ENCODE measurements at places on chromosomes 1 and 21.

DNA sequence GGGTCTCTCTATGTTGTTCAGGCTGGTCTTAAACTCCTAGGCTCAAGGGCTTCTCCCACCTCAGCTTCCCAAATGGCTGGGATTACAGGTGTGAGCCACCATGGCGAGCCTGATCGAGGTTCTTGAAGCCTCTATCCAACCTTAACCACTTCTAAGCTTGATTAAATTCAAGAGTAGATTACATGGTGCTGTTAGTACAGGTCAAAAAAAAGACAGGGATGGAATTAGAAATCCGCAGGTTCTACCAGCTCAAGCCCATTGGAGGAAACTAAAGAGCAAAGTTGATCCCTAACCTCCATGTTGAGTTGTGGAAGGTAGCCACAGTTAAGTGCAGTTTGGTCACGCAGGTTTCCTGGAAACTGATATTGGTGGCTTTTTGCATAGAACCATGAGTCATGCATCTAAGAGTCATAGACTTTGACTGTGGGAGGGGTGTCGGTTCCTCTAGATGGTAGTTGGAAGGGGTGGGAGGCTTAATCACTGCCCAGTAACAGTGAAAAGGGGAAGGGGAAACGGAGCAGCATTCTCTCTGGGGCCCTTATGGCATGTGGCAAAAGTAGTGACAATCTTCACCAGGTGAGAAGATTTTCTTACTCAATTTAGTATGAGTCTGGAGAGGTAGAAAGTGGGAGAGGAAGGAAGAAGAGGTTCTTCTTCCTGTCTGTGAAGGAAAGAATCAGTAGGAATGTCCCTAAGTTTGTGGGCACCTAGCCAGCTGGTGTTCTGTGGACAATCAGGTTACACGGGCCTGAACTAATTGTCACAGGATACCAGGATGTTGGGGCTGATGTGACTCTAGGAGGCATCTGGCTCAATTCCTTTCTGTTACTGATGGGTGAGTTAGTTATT lies 7.0 kb downstream of the CD53 start:
- DNase-seq: no peak

DNA sequence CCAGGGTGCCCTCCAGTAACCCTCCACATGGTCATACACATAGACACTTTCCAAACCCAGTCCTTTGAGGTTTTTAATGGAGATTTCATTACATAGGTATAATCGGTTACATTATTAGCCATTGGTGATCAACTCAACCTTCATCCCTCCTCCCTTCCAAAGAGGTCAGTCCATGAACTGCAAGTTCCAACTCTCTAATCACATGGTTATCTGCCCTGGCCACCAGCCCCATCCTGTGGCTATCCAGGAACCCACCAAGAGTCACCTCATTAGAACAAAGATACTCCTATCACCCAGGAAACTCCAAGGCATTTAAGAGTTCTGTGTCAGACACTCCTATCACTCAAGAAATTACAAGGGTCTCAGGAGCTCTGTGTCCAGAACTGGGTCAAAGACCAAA lies 12.2 kb downstream of the ATP1A4 start:
- no peak for DNase-seq

- no peak for DNase-seq
Observed at GRCh38 chr1:39091845-39092645, 65.9 kb downstream of the NDUFS5 start.

GRCh38 chr1:176775996-176776395 lies 313.0 kb downstream of the PAPPA2 start:
- no peak for DNase-seq

DNA sequence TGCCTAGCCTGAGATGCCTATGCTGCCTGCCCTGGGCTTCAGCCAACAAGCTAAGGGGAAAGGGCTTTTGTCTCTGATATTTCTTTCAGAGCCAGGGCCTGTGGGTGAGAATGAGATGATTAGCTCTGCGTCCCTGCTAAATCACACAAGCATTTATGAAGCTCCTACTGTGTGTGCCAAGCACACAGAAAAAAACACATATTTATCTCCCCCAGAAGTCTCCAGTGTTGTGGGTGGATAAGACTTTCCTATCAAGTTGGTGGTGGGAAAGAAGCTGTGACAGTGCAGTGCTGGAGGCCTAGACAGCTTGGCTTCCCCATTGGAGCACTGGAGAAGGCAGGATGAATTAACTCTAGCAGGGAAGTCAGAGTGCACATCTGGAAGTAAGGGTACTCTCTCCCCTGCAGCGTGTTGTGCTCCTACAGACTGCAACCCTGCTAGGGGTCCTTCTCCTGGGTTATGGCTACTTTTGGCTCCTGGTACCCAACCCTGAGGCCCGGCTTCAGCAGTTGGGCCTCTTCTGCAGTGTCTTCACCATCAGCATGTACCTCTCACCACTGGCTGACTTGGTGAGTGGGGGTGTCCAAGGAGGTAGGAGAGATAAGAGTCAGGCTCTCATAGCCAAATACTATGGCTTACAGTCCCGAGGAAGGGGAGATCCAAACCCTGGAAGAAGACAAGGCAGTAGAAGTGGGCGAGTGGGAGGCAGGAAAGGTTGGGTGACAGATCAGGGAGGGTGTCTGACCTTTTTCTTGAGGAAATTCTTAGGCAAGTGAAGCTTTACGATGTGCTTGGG lies 1.7 kb downstream of the SLC50A1 start:
- no peak for DNase-seq

GRCh38 chr1:11938722-11939526 lies 4.4 kb downstream of the PLOD1 start:
- DNase-seq: no peak

DNA sequence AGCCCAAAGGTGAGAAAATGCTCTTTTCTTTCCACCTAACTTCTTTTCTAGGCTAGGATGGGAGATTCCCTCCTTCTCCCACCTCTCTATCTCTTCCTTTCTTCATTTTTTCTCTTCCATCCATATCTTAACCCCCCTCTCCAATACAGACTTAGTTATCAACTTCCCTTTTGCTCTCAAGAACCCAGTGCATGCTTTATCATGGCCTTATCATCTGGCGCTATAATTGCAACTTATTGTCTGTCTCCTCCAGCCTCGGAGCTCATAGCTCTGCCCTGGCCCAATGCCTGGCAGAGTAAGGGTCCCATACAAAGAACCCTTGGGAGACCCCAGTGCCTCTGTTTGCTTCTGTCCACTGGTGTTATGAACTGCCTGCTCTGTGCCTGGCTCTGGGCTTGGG lies 71.0 kb upstream of the NFASC start:
- DNase-seq: no peak

DNA sequence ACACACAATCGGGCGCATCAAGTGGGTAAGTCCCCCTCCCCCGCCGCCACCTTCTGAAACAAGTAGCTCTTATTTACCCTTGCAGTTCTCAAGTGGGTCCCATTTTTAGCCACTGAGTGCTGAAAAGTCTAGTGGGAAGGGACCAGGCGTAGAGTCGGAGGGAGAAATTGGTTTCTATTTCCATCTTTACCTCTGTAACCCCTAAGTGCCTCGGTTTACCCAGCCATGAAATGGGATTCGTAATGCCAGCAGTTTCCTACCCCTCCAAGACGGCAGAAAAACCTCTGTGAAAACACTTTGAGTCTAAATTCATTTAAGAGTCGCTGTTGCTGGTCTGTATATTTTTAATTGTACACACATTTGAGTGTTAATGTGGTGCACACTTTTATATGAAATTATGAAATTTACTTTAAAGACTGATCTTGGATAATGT lies 928 bp downstream of the TLCD4 start:
- no peak for DNase-seq

GRCh38 chr1:67285780-67286488 lies 21.7 kb upstream of the IL12RB2 start:
- no peak for DNase-seq

DNA sequence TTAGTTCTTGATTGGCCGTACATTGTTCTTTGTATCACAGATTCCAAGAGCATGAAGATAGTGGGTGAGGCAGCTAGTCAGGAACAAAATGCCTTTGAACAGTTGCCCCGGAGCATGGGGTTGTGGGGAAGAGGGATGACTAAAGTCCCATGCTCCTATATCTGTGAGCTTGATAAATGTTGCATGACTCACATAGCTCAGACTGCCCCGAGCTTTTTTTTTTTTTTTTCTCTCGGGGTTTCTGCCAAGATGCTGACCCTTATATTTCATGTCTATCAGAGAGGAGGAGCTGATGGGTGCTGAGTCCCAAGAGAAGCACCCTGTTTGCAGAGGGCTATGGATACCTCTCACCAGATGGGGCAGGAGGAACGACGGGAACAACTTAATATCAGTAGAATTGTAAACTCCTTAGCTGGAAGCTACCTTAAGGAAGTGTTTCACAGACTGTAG lies 40.6 kb downstream of the SRRM1 start:
- no peak for DNase-seq

- DNase-seq: no peak
Observed at GRCh38 chr1:229869240-229869639, 197.8 kb upstream of the GALNT2 start.

- no peak for DNase-seq
Observed at GRCh38 chr1:22524481-22524880, 38.8 kb upstream of the EPHA8 start.

- DNase-seq: no peak
Observed at GRCh38 chr1:187408212-187409004, 579.7 kb downstream of the PLA2G4A start.

DNA sequence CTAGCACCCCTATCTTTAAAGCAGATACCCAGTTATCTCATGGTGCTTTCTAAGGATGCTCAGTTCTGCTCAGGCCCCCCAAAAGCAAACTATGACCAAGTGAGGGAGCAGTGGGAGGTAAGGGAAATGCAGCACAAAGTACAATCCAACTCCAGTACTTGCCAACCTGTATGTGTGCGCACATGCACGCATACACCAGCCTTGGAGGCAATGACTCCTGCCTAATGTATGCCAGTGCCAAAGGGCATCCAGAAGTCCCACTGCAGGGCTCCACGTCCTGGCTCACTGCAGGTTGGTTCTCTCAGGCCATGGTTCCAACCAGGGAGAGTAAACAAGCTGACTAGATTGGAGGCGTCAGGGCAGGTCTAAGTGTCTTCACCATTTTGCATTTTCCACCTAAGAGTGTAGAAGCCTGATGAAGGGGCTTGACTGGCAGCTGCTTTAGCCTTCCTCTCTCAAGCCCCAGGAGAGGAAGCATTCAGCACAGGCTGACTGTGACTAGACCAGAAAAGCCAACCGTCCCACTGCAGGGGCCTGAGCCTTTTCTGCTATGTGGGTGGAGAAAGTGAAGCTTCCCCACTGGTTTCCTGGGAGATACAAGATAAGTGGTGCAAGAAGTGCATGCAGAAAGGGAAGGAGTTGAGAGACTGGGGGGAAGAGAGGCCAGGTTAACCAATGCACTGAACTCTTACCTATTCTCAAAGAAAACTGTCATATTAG lies 7.7 kb downstream of the AMIGO1 start:
- DNase-seq: no peak

DNA sequence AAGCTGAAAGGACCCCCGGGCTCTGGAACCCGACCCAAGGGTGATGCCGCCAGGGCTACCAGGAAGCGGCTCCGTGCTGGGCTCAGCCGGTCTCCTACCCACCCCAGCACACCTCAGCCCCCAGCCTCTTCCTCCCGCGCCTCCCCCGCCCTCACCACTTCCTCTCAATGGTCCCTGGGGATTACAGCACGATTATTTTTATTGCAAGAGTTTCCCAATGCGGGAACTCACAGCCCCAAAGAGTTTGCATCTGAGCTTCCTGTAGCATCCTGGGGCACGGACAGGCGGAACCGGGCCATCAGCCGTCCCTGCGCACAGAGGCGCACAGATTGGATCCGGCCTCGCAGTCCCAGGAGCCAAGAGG lies 8.7 kb upstream of the SLX9 start:
- no peak for DNase-seq

DNA sequence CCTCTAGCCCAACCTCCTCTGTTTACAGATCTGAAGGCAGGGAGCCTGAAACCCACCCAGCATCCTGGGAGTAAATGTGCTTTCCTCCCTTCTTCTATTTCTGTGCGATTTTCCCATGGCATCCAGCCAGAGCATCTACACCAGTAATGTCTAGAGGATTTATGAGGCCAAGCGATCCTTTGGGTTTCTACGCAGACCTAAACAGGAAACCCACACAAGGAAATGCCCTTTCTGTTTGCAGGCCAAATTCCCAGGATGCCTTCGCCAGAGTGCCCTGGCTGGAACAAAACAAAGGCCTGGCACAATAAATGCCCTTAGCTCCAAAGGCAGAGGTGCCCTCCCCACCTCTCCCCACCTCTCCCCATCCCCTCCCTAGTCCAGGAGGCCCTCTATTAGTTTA lies 110.5 kb upstream of the CDC42BPA start:
- no peak for DNase-seq

DNA sequence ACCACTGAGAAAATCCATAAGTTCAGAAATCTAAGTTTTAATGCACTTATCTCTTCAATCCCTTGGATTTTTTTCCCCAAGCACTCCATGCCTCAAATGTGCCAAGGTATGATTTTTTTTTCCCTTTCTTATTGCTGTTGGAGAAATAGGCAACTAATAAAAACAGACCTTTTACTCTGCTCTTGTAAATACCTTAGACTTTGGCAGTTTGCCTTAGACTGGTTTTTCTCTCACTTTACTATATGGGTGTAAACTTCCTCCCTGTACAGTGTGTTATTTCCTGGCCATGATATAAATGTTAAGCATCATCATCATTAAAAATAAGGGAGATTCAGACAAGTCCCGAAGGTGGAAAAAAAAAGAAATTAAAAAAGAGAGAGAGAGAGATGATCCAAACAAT lies 65.7 kb downstream of the LRRC8C start:
- DNase-seq: no peak

GRCh38 chr1:180539136-180539535 lies 19.6 kb upstream of the OVAAL start:
- no peak for DNase-seq

- no peak for DNase-seq
Observed at GRCh38 chr21:18340387-18340942, 63.1 kb downstream of the TMPRSS15 start.

DNA sequence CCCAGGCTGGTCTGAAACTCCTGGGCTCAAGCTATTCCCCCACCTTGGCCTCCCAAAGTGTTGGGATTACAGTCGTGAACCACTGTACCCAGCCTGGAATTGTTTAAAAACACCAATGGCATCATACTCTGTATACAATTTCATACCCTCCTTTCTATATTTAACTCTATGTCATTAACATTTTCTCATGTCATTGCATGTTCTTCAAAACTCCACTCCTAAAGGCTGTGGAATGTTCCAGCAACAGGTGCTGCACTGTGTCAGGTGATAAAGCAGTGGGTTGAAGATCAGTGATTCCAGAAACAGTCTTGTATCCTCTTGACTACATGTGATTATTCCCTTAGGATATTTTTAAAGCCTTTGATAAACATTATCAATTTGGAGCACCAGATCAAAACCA lies 36.7 kb upstream of the GRHL3 start:
- DNase-seq: no peak

All from stimulated activated CD8-positive, alpha-beta memory T cell treated with anti-CD3 and anti-CD28 coated beads, Interleukin-4, amount 100 ng/mL, for 1 hour (primary cell).